ENCODE measurements at places on chromosomes 12 and 14. TPM values are rescaled to one million over a fixed set of nuclear protein-coding genes. Genes with fewer than 3 reads are reported as not detected.

DNA sequence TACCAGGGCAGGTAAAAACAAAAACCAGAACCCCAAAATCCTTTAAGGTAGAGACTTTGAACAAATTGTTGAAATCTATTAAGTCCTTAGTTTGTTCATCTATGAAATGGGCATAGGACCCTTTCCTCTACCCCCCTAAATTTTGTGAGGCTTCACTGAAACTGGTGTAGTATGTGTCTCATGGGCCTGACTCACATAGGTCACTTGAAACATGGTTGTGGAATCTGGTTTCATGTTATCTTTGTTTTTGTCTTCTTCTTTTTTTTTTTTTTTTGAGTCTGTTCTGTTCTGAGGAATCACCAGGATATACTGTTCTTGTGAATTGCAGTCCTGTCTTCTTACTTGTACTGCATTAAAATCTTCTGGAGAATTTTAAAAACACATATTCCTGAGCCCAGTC is 202.2 kb downstream of the KTN1 start:
- no peak for DNase-seq
- H3K36me3 ChIP-seq: no peaks in the 10 kb centered on the region
- peaks cover 1% of the 10 kb centered on the region for H3K27me3 ChIP-seq

DNA sequence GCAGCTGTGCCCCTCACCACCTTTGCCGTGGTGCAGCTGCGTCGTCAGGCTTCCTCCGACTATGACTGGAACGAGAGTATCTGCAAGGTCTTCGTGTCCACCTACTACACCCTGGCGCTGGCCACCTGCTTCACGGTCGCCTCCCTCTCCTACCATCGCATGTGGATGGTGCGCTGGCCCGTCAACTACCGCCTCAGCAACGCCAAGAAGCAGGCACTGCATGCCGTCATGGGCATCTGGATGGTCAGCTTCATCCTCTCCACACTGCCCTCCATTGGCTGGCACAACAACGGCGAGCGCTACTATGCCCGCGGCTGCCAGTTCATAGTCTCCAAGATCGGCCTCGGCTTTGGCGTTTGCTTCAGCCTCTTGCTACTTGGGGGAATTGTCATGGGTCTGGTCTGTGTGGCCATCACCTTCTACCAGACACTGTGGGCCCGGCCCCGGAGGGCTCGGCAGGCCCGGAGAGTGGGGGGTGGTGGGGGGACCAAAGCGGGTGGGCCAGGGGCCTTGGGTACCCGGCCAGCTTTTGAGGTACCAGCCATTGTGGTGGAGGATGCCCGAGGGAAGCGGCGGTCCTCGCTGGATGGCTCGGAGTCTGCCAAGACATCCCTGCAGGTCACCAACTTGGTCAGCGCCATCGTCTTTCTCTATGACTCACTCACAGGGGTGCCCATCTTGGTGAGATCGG is 2.6 kb downstream of the GPR162 start:
- H3K27me3 ChIP-seq: peaks cover 8% of the 10 kb centered on the region
- H3K27ac ChIP-seq: no peak overlapping the region
- H3K4me1 ChIP-seq: peaks cover 28% of the 10 kb centered on the region
- DNase-seq: no peak

DNA sequence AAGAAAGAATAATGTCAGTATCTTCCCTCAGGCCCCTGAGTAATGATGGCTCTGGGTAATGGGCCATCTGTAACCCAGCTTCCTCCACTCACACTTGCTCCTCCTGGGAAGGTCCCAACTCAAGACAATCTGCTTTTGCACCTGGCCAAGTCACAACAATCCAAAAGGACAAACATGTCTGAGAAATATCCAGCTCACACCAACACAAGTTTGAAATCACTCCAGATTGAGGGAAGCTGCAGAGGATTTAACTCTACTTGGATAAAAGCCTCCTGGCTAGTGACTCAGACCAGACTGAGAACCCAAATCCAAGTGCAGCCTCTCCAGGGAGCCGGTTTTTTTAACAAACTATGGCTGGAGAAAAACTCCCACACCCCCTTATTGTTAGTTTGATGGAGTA is 34.2 kb downstream of the RTRAF start:
- no peak overlapping the region for H3K4me3 ChIP-seq
- H3K27ac ChIP-seq: no peak overlapping the region
- no peak for DNase-seq

- no peaks in the 10 kb centered on the region for H3K36me3 ChIP-seq
- no peak overlapping the region for H3K4me3 ChIP-seq
- H3K27ac ChIP-seq: no peak overlapping the region
- no peak for DNase-seq
- H3K4me1 ChIP-seq: peaks cover 7% of the 10 kb centered on the region
- H3K27me3 ChIP-seq: no peaks in the 10 kb centered on the region
Observed at GRCh38 chr12:68578765-68579164, 31.9 kb upstream of the RAP1B start.

GRCh38 chr14:53741479-53742232 is 215.0 kb downstream of the BMP4 start:
- no peak overlapping the region for H3K4me3 ChIP-seq
- H3K36me3 ChIP-seq: no peaks in the 10 kb centered on the region
- no peaks in the 10 kb centered on the region for H3K4me1 ChIP-seq

GRCh38 chr14:55438066-55438683 is 2.2 kb downstream of the TBPL2 start:
- no peak overlapping the region for H3K27ac ChIP-seq
- H3K4me3 ChIP-seq: no peak overlapping the region
- H3K4me1 ChIP-seq: peaks cover 19% of the 10 kb centered on the region
- peak; percentile 11 for DNase-seq
- H3K27me3 ChIP-seq: no peaks in the 10 kb centered on the region

DNA sequence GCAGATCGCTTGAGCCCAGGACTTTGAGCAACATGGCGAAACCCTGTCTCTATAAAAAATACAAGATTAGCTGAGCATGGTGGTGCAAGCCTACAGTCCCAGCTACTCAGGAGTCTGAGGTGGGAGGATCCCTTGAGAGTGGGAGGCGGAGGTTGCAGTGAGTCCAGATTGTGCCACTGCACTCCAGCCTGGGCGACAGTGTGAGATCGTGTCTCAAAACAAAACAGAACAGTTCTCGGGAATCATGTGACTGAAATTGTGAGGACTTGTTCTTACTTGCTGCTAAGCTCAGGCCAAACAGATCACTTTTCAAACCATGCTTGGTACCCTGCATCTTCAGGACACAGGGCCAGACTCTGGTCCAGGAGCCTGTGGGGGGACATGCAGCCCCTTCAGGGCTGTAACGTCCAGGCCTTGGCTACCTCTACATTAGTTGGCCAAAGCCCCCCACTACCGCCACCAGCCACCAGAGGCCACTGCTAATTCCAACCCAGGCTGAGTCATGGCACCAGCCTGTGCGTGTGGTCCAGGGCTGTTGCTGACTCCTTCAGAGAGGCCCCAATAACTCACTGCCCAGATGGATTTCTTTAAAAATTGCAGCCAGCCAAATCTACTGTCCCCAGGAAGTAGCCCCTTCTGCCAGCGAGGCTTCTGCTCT is 33.4 kb upstream of the SYNDIG1L start:
- no peaks in the 10 kb centered on the region for H3K4me1 ChIP-seq
- peak; percentile 3 for DNase-seq
- H3K36me3 ChIP-seq: no peaks in the 10 kb centered on the region
- no peak overlapping the region for H3K27ac ChIP-seq

GRCh38 chr14:100862277-100862676 is 36.4 kb downstream of the MEG3 start:
- H3K4me1 ChIP-seq: no peaks in the 10 kb centered on the region
- no peak overlapping the region for H3K4me3 ChIP-seq
- no peaks in the 10 kb centered on the region for H3K36me3 ChIP-seq
- no peak overlapping the region for H3K27ac ChIP-seq
- H3K27me3 ChIP-seq: no peaks in the 10 kb centered on the region

DNA sequence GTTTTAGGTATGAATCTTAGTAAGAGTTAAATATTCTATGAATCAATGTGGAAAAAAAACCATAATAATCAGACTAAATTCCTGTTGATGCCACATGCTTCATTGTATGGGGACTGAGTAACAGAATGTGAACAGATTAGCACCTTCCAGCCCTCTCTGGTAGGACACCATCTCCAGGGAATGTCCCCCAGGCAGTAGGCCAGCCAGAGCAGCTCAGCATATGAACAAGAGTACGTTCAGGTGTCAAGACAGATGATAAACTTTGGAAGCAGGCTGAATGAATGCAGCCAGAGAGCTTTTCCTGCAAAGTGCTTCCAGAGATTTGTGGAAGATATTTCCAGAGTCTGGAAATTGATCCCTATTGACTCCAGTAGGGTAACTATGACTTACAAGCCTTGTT is 204.4 kb downstream of the RPS29 start:
- no peak overlapping the region for H3K27ac ChIP-seq
- DNase-seq: no peak
- H3K4me1 ChIP-seq: no peaks in the 10 kb centered on the region
- no peak overlapping the region for H3K4me3 ChIP-seq
- H3K36me3 ChIP-seq: no peaks in the 10 kb centered on the region
- H3K27me3 ChIP-seq: no peaks in the 10 kb centered on the region

DNA sequence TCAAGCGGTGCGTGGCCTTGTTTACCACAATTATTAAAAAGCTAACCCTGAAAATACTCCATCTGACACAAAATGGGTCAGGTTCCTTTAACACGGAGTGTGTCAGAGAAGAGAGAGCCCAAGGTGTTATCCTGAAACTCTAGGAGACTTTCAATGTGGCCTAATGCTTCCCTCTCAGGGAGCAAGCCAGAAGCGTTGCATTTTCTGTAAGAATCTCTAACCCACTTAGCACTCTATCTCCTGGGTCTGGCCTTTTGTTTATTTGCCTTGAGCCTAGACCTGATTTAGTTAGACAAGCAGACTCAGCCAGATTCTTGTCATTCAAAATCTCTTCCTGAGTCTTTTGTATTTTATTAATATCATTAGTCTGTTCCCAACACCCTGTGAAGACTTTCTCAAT is 184.0 kb upstream of the SYT1 start:
- no peaks in the 10 kb centered on the region for H3K27me3 ChIP-seq
- H3K36me3 ChIP-seq: no peaks in the 10 kb centered on the region
- no peak overlapping the region for H3K4me3 ChIP-seq
- H3K27ac ChIP-seq: no peak overlapping the region
- no peaks in the 10 kb centered on the region for H3K4me1 ChIP-seq
- no peak for DNase-seq

GRCh38 chr14:74934041-74934440 is 11.0 kb upstream of the RPS6KL1 start:
- DNase-seq: no peak
- no peaks in the 10 kb centered on the region for H3K4me1 ChIP-seq
- H3K27ac ChIP-seq: no peak overlapping the region
- no peaks in the 10 kb centered on the region for H3K36me3 ChIP-seq
- H3K27me3 ChIP-seq: peaks cover 1% of the 10 kb centered on the region

DNA sequence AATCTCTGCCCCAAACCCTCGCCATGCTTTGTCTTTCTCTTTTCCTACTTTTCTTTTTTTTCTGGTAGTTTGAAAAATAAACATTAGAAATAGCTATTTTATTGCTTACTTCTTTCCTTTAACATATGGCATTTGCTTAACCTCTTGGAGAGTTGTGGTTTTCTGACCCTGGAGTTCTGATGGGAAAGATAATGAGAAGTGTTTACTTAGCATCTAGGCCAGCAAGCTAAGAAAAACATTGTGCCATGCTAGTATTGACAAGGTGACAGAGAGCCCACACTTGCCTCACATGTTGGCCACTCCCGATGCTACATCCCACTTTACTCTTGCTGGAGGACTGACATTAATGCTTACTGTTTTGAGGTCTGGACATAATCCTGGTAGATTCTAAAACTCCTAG is 886.2 kb downstream of the DIO2 start:
- no peaks in the 10 kb centered on the region for H3K27me3 ChIP-seq
- no peak overlapping the region for H3K27ac ChIP-seq
- H3K4me3 ChIP-seq: no peak overlapping the region
- H3K4me1 ChIP-seq: no peaks in the 10 kb centered on the region
- no peaks in the 10 kb centered on the region for H3K36me3 ChIP-seq

GRCh38 chr12:17372508-17372907 is 717.5 kb downstream of the RERGL start:
- H3K27me3 ChIP-seq: no peaks in the 10 kb centered on the region
- H3K27ac ChIP-seq: no peak overlapping the region
- H3K4me3 ChIP-seq: no peak overlapping the region
- H3K4me1 ChIP-seq: no peaks in the 10 kb centered on the region

DNA sequence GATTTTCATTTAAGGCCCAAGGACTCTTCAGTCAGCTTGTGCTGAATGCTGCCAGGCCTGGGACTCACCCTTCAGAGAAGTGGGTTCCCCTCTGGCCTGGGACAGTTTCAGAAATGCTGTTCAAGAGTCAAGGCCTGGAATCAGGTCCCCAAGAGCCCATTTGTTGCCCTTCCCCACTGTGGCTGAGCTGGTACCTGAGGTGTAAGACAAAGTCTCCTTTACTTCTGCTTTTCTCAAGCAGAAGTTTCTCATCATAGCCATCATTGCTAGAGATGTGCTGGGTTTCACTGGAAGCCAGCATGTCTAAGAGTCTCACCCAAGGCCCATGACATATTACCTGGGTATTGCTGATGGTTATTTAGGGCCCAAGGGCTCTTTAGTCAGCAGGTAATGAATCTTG is 8.9 kb downstream of the FANCM start:
- H3K27me3 ChIP-seq: no peaks in the 10 kb centered on the region
- no peak overlapping the region for H3K27ac ChIP-seq
- H3K4me1 ChIP-seq: peaks cover 2% of the 10 kb centered on the region
- DNase-seq: no peak
- H3K4me3 ChIP-seq: no peak overlapping the region

DNA sequence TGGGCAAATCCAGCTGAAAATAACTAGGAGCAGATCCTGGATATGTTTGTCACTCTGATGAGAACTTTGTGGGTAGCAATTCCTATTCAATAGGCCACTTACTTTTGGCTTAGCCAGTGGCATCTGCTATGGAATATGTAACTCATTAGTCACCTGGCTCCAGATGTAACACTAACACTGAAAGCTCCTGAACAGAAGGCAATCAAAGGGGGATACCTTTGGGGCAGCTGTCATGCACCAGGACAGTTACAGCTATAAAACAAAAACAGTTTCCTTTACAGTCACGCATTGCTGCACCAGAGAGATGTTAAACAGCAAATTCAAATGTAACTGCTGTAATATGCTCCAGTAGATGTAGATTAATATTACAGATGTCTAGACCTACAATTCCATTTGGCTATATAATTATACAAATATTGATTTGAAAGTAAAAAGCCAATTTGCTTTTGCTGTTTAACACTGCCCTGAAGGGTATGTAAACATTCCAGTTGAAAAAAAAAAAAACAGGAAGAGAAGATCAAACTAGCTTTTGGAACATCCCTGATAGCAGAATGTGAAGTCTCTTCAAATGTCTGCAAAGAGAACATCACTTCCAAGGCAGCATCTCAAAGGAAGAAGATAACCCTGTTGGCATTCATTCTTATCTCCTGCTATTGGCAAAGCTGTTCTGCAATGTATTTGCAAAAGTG is 18.4 kb downstream of the RACGAP1 start:
- H3K27ac ChIP-seq: no peak overlapping the region
- H3K4me1 ChIP-seq: peaks cover 11% of the 10 kb centered on the region
- H3K36me3 ChIP-seq: peaks cover 19% of the 10 kb centered on the region

- no peak for DNase-seq
- no peak overlapping the region for H3K27ac ChIP-seq
- no peaks in the 10 kb centered on the region for H3K36me3 ChIP-seq
- no peaks in the 10 kb centered on the region for H3K27me3 ChIP-seq
Observed at GRCh38 chr12:128449146-128449894, 182.3 kb downstream of the TMEM132C start.

The TOX4 gene
- total RNA-seq: 128 TPM

The RNASE7 gene
- total RNA-seq: not detected

The FAM181A gene
- total RNA-seq: not detected

The FOXN4 gene
- total RNA-seq: not detected

The DDIT3 gene
- 159 TPM for total RNA-seq

The MIPOL1 gene
- not detected for total RNA-seq

The CFAP251 gene
- total RNA-seq: 0.96 TPM

The DPPA3 gene
- total RNA-seq: not detected

The PLEK2 gene
- not detected for total RNA-seq

The PZP gene
- not detected for total RNA-seq

The DIO2 gene
- not detected for total RNA-seq

The TSHR gene
- 19.3 TPM for total RNA-seq

The C12orf43 gene
- total RNA-seq: 15.9 TPM

The LRFN5 gene
- not detected for total RNA-seq

The RAD9B gene
- 0.35 TPM for total RNA-seq
